Thoracic aorta (tissue), 2 donors: ENCODE measurements at places on chromosomes 2 and 18. TPM values are rescaled to one million over a fixed set of nuclear protein-coding genes. Genes with fewer than 3 reads are reported as not detected.

GRCh38 chr2:186848873-186849578, at the start of gene ZSWIM2:
TSS of gene ZSWIM2 (minus strand) at chr2:186849170. CDS start at chr2:186849130, 40 bp downstream.
- DNase-seq = peak; percentile 2

GRCh38 chr18:5520464-5520863, 23.3 kb downstream of the EPB41L3 start:
- DNase-seq = no peak

The SYT4 gene
- not detected for total RNA-seq

The SMIM21 gene
- not detected for total RNA-seq

- DNase-seq = no peak
These were observed 91.9 kb upstream of the KCNE4 start for GRCh38 chr2:222960126-222960525.

GRCh38 chr2:80073134-80073561, 231.4 kb downstream of the LRRTM1 start:
- no peak for DNase-seq

The MMADHC gene
- total RNA-seq = 62.2 TPM
